AG09309 (cell line): ENCODE measurements at places on chromosomes 3 and 15.

DNA sequence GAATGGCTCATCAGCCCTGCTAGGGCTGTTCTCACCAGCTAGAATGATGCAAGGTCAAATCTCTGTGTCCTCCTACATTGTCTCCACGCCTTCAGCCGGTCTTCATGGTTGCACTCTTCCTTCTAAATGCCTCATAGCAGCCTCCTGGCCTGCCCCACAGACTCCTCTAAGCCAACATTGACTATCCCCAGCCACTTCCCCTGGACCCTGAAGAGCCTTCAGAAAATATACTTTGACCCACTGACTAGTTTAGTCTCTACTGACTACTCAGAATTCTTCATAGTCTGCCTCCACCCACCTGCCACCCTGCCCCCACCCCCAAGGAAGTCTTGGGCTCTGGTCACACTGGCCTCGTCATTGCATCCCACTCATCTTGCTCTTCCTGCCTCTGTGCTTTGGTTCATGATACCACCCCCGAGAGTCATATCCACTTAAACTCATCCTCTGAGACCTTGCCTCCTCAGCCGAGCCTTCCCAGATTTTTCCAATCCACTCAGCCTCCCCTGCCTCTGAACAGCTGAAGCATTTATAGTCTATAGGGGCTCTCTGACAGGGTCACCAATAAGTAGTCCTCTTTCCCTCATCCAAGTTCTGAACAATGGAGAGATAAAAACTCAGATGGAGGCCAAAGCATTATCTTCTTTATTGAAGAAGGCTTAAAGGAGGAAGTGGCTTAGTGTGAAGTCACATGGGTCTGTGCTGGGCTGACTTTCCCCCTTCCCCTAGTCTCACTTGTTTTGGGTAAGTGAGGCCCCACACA, 9.5 kb upstream of the DOCK3 start:
- DNase-seq = no peak

GRCh38 chr15:91857772-91858171, 4.3 kb downstream of the SLCO3A1 start:
- DNase-seq = no peak

DNA sequence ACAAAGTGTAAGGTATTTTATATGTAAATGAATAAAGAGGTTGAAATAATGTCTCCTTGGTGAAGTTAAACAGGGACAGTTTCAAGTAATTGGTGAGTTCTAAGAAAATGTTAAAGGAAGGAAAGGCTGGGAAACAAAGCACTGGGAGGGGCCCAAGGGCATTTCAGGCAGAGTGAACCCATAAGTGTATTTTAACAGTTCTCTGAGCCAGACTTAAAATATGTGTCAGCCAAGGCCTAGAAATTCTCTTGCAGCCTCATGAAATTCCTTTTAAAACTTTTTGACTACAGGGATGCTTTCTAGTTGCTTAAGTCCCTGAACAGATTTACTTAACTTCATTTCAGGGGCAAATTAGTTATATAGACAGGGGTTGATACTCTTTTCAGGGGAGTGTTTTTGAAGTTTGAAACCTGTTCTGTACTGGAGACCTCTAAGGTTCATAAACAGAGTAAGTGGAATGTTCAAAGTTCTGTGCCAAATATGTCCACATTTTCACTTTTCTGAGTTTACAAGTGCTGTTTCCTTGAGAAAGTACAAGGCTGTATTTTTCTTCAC, 77.6 kb downstream of the GALK2 start:
- DNase-seq = no peak

DNA sequence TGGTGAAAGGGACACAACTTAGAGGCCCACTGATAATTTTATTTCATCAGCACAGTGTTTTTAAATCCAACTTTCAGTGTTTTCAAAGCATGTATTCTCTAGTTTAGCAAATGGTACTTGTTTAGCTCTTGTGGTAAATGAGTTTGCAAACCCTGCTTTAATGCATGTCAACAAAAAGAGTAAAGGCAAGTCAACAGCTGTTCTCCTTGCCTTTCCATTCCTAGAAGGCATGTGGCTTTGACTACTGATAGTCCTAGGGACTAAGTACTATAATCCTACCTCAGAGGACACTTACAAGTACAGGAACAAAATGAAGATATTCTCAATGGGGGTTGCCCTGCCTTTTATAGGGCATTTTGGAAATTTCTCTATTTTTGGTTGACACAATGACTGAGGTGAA, 13.1 kb downstream of the NPTN start:
- DNase-seq = no peak

DNA sequence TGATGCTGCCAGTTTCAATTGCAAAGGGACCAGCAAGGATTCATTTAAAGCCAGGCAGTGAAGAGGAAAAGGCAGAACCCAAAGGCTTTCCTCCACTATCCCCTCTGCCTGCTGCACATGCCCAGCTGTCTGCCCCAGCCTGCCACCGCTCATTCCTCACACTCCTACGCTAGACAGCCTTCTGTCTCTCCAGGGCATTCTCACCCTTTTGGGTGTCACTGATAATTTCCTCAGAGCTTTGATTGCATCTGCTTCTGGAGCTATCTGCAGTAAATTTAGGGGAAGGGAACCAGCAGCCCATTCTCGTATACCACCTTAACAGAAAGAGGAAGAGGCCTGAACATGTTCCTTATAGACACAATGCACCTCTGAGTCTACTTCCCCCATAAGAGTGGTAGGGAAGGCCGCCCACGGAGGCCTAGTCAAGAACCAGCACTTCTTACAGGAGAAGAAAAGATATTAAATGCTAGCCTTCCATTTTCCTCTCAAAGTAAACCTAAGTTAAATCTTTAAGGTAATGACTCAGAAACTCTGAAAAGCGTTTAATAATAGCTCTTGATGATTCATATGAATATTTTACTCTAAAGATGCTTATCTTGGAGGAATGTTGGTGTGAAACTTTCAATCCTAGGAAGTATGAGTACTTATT, 20.9 kb downstream of the NUDT16 start:
- DNase-seq = peak; percentile 20

DNA sequence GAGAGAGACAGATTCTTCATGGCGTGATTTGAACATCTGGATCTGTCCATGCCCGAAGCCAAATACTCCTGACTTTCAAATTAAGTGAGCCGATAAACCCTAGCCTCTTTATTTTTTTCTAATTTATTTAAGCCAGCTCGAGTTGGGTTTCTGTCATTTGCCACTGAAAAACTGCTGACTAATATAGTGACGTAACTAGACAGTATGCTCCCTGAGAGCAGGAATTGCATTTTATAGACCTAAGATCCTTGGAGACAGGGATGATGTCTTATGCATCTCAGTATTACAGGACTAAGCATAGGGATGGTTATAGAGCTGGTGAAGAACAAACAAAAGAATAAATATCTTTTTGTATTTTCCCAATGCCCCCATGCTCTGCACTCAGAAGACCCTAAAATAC, 4.6 kb downstream of the LHFPL4 start:
- DNase-seq = no peak

DNA sequence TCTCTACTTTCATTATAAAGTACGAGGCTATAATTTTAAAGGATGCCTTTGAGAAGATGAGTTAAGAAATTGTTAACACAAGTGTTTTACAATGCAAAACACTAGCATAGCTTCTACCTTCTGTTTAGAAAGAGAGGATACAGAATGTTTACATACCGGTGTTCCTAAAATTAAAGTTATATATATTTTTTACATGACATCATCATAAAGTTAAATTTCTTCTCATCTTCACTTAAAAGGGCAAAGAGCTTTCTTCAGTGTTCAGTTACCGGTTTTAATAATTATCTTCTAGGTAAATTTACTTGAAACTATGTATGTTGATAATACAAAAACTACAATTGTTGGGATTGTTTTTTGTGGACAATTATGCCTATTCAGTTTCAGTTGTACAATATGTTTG, 32.7 kb upstream of the TM2D3 start:
- DNase-seq = no peak

GRCh38 chr3:35067750-35068149, 571.6 kb upstream of the ARPP21 start:
- DNase-seq = no peak

GRCh38 chr3:122079524-122080206, 24.5 kb downstream of the CD86 start:
- DNase-seq = no peak

DNA sequence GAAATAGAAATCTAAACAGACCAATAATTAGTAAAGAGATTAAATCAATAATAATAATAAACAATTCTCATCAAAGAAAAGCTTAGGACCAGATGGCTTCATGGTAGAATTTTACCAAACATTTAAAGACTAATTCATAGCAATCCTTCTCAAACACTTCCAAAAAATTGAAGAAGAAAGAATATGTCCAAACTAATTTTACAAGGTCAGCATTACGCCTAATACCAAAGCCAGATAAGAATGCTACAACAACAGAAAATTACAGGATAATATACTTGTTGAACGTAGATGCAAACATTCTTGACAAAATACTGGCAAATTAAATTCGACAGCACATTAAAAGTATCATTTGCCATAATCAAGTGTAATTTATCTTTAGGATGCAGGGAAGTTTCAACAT, 36.1 kb upstream of the CADM2 start:
- no peak for DNase-seq

DNA sequence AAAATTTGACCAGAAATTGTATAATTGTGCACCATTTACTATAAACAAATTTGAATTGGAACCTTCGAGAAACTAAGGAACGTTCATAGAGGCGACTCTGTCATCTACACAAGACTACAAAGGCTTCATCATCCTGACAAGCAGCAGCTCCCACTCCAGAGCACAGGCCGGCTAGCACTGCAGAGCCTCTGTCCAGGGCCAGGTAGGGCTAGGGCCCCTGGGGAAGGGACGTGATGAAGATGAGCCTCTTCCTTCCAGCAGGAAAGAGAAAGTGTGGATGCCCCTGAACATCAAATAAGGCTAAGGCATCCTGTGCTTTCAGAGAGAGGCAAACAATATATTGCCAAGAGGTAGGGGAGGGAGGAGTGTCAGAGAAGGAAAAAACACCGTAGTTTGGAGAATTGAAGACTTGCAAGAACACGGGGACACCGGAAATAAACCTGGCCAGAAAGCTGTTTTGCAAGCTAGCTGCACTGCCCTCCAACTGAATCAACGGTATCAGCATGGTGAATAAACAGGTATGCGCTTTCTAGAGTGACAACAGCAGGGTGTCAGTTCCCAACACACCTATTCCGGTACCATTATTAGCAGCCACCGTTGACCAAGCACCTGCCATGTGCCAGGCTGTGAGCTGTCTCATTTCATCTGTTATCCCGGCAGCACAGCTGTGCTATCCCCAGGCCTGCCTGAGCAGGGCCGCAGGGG, 12.4 kb downstream of the XXYLT1 start:
- DNase-seq = no peak

DNA sequence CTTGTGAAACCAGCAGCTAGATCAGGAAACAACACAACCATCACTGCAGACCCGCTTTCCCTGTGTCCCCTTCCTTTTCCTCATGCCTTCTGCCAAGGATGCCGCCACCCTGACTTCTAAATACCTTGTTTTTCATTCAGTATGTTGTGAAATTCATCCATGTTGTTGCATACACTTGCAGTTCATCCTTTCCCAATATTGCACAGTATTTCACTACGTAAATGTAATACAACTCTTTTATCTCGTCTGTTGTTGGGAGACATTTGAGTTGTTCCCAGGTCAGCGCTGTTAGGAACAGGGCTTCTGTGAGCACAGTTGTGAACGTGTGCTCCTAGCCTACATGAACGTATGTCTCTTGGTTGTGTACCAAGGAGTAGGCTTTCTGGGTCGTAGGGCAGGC, 24.2 kb downstream of the TLNRD1 start:
- DNase-seq = no peak

DNA sequence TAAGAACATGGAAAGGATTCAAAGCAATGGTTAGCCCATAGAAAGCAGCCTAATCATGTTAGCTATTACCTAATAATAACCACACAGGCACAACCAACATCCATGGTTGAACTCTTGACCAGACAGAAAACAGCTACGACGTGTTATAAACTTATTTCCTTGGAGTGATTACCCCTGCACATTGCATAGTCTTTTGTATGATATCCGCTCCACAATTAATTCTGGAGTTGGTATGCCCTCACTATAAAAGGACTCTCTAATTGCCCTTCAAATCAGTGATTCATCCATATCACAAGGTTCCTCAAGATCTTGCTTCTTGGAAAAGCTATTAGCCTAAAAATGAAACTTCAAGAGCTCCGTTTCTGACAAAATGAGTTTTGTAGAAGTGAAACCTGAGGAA, 117.9 kb downstream of the SYNPR start:
- DNase-seq = no peak

DNA sequence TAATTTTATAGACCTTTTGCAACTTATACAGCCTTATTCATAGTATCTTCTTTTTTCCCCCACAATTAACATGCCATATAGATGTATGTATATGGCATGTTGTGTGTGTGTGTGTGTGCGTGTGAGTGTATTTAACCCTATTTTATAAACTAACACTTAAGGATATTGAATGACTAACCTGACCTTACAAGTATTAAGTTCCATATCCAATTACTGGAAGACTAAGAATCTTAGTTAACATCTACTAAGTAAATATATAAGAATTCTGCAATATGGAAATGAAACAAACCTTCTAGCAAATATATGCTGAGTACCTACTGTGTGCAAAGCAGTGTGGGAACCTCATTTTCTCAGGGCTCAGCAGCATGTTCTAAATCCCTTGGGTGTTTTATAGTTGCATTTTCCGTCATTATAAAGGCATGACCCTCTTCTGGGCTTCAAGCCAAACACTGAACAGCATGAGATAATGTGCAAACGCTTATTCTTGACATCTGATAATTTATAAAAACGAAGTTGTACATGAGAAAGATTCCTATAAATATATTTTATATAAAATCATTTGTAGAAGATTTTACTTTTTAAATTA, 105.5 kb downstream of the NLGN1 start:
- peak; percentile 37 for DNase-seq

DNA sequence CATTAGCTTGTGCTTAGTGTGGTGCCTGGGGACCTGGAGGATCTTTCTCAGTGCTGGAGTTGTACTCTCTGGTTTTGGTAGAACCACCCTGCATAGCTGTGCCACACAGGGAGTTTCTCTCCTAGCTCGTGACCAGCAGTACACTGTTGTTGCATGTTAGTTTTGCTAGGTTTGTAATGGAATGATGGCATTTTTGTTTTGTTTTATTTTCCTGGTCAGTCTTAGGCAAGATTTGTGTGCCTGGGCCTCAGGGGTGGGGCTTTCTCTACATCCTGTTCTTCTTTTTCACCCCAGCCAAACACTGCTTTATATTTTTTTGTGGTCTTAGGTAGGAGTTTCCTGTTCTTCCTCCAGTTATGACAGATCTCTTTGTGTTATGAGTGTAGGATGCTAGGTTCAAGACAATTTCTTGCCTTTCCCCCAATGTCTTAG, 534.5 kb upstream of the KCNMB2 start:
- DNase-seq = no peak

GRCh38 chr15:51342227-51342999, 958 bp downstream of the GLDN start:
- no peak for DNase-seq
